ENCODE measurements at places on chromosomes 6 and 20.

DNA sequence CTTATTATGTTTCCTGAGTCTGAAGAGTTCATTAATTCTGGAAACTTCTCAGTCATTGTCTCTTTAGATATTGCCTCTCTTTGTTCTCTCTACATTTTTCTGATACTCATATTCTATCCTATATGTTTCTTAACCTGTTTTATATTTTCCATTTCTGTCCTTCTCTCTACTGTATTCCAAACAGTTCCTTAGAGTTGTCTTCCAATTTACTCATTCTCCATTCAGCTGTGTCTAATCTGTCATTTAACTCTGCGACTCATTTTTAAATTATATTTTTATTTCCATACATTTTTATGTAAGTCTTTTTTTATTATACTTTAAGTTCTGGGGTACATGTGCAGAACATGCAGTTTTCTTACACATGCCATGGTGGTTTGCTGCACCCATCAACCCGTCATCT is 251.8 kb downstream of the NRN1 start:
- no peak for DNase-seq

- DNase-seq, result no peak
These were observed 5.6 kb downstream of the TRAM2 start for GRCh38 chr6:52571099-52571755.

- no peak for DNase-seq
These were observed 615.7 kb upstream of the CITED2 start for GRCh38 chr6:139990026-139990686.

- DNase-seq, result no peak
These were observed 42.0 kb downstream of the PGM3 start for GRCh38 chr6:83151114-83151513.

DNA sequence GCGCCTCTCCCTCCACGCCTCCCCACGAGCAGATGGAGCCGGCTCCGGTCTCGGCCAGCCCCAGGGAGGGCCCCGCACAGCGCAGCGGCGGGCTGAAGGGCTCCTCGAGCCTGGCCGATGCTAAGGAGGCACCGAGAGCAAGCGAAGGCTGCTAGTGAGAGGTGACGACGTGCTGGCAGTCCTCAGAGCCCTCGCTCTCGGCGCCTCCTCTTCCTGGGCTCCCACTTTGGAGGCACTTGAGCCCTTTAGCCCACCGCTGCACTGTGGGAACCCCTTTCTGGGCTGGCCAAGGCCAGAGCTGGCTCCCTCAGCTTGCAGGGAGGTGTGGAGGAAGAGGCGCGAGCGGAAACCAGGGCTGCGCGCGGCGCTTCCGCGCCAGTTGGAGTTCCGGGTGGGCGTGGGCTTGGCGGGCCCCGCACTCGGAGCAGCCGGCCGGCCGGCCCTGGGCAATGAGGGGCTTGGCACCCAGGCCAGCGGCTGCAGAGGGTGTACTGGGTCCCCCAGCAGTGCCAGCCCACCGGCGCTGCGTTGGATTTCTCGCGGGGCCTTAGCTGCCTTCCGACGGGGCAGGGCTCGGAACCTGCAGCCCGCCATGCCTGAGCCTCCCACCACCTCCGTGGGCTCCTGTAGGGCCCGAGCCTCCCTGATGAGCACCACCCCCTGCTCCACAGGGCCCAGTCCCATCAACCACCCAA is 2.5 kb upstream of the TMEM14C start:
- peak; percentile 25 for DNase-seq

DNA sequence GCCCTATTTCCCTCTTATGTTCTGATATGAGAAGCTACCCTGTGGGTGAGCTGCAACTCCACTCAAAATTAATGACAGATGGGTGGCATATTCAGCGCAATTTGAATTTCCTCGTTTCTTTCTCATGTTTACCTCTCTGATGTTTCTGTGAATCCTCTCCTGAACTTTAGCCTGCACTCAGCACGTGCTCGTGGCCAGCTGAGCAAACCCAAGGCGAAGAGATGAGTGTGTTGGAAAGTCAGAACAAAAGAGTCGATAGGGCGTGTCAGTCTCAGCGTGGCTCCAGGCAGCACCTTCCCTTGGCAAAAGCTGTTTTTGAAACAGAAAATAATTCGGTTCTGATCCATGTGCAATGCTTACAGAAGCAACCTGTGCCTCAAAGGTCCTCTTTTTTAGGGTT is 226.1 kb upstream of the GMDS start:
- no peak for DNase-seq

DNA sequence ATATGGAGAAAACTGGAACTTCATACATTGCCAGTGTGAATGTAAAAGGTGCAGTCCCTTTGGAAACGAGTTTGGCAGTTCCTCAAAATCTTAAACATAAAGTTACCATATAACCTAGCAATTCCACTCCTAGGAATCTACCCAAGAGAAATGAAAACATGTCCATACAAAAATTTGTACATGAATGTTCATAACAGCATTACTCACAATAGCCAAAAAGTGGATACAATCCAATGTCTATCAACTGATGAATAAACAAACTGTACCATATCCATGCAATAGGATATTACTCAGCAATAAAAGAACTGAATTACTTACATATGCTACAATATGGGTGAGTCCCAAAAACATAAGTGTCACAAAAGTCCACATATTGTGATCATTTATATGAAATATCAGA is 48.7 kb upstream of the ERVFRD-1 start:
- DNase-seq, result peak; percentile 25

DNA sequence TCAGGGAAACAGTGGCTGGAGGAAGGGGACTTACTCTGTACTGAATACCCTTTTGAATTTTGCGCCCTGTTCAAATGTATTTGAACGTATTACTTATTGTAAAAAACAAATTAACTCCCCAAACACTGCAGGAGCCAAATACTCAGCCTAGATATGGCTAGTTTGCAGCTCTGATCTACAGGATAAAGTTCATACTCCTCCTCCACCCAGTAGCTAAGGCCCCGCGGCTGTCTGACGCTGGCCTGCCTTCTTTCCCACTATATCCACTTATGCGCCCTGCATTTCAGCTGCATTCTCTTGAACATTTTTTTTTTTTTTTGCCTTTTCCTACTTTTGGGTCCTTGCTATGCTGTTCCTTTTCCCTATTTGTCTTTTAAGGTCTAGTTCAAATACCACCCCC is 6.5 kb downstream of the GSS start:
- DNase-seq, result no peak

- DNase-seq, result no peak
These were observed 488.5 kb upstream of the MAP3K7 start for GRCh38 chr6:91075244-91075976.

GRCh38 chr6:47414423-47415167 is 63.0 kb upstream of the CD2AP start:
- peak; percentile 16 for DNase-seq

DNA sequence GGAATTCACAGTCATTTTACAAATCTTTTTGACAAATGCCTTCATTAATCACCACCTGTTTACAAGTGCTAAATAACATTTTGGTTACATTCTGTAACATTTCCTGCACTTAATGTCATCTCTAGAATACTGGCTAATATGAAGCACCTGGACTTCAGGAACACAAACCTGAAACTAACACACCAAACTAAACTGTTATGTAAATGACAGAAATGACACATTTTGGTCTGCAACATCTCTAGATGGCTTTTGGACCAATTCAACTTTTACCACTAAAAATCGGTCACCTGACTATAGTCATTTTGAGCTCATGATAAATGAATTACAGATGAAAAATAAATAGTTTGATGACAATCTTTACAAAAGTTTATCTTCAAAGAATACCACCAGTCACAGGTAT is 80.6 kb downstream of the ATG5 start:
- DNase-seq, result no peak

GRCh38 chr6:121439926-121440325 is 4.5 kb downstream of the GJA1 start:
- no peak for DNase-seq

- DNase-seq, result no peak
These were observed at the start of gene DDO for GRCh38 chr6:110415086-110415916. Gene DDO (minus strand): TSS chr6:110415575. CDS start chr6:110413462, 2,113 bp downstream.

DNA sequence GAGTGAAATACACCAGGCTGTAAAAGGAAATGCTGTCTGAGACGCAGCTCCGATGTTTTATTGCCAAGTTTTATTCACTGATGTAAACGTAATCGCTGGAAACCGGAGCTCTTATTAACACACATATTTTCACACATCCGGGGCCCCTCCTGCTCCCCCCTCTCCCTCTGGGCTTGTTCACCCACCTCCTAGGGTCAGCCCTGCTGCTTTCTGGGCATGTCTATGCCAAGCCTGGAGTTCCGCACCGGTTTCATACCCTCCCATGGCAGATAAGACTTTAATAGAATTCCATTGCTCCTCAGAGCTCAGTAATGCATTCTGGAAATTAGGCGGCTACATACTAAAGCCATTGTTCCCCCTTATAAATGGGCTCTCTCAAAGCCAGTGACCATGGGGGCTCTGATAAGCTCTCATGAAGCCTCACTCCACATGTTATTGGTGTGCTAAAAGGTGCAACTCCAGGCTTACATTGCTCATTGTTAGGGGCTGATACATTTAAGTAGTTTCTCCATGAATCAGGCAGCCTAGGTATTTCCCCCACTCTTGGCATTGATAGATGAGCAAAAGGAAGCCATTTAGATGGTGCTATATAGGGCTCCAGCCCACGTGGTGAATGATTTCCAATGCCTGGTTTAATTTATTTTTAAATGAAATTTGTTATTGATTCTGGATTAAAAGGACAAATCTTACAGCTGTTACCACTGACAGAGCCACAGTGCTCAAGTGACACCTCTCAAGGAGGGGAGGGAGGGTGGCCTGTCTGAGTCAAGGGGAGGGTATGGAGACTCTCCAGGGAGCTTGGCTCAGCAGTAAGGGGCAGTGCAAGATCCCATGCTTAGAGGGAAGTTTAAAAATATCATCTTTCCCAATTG is 4.5 kb upstream of the VSTM2L start:
- DNase-seq, result peak; percentile 50

GRCh38 chr20:57987659-57988058 is 240.8 kb downstream of the ANKRD60 start:
- no peak for DNase-seq

DNA sequence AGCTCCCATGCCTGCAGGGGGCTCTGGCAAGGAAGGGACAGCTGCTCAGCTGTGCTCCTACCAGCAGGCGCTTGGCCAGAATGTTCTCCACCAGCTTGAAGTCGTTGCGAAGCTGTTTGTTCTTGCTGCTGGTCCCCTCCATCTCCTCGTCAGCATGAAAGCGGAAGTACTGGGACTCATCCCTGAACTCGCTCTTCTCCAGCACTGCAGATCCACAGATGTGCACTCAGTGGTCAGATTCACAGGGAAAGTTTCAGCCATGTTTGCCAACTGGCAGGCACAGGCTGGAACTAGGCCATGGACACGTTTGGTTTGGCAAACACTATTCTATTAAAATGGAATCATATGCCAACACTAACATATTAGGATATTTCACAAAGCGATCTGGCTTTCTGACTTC is 167.9 kb downstream of the PREX1 start:
- no peak for DNase-seq

- peak; percentile 45 for DNase-seq
These were observed 250.8 kb upstream of the PRDM1 start for GRCh38 chr6:105835373-105835772.

GRCh38 chr6:31826793-31827285 is 699 bp upstream of the HSPA1B start:
- peak; percentile 87 for DNase-seq

DNA sequence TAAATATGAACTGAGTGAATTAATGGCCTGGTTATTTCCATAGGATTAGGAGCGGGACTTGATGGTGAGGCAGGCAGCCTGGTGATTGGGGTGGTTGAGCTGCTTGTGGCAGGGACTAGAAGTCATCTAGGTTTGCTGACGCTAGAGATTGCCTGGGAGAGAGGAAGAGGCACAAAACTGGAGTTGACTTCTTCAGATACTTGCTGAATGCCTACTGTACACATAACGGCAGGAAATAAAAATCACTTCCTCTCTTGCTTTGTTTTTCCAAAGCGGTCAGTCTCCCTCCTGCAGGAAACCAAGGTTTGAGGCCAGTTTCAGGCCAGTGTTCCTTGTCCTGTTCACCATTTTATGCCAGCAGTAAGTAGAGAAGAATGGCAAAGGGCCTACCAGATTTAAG is 36.7 kb upstream of the MYLIP start:
- DNase-seq, result no peak

GRCh38 chr6:34897130-34897529 is 8.1 kb downstream of the ANKS1A start:
- DNase-seq, result no peak

- DNase-seq, result peak; percentile 81
These were observed 362.6 kb downstream of the CD109 start for GRCh38 chr6:74058606-74059005.

- DNase-seq, result peak; percentile 58
These were observed 25.0 kb downstream of the HEBP2 start for GRCh38 chr6:138428944-138429598.

- DNase-seq, result no peak
These were observed at the start of gene CCDC170 for GRCh38 chr6:151493804-151494234. Gene CCDC170 (plus strand): TSS chr6:151494017. CDS start chr6:151494129, 112 bp downstream.

GRCh38 chr6:160535270-160535669 is 128.8 kb downstream of the LPA start:
- DNase-seq, result no peak

- DNase-seq, result peak; percentile 64
These were observed 20.9 kb downstream of the UTRN start for GRCh38 chr6:144305985-144306384.

DNA sequence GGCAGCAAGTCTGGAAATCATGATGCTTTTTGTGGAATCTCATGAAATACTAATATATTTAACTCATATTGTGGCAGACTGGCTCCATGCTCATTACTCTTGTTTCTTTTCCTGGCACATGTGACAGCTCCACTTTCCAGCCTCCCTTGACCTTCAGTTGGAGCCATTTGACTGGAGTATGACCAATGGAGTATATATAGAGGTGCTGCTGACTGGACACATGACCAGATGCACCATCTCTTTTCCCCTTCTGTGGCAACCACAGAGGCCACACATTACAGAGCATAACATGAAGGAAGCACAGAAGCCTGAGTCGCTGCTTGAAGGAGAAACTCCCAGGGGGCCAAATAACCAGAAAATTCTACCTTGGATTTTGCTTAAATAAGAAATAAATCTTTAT is 77.4 kb downstream of the MKKS start:
- DNase-seq, result no peak

DNA sequence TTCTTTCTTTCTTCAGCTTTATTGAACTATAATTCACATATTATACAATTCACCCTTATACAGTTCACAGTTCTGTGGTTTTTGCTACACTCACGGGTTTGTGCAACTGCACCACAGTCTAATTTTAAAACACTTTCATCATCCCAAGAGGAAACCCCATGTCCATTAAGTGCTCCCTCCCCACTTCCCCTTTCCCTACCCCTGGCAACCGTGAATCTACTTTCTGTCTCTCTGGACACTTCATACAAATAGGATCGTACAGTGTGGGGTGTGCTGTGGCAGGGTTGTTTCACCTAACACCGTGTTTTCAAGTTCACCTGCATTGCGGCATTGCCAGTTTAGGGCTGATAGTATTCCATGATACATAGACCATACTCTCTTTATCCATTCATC is 118.8 kb downstream of the PHACTR3 start:
- DNase-seq, result peak; percentile 28

- DNase-seq, result no peak
These were observed 144.0 kb downstream of the GJA1 start for GRCh38 chr6:121579478-121579877.

GRCh38 chr20:54133434-54134427 is 40.1 kb downstream of the CYP24A1 start:
- peak; percentile 48 for DNase-seq

All from fibroblast of upper back skin (primary cell).